ENCODE measurements at places on chromosomes 5 and 9.

DNA sequence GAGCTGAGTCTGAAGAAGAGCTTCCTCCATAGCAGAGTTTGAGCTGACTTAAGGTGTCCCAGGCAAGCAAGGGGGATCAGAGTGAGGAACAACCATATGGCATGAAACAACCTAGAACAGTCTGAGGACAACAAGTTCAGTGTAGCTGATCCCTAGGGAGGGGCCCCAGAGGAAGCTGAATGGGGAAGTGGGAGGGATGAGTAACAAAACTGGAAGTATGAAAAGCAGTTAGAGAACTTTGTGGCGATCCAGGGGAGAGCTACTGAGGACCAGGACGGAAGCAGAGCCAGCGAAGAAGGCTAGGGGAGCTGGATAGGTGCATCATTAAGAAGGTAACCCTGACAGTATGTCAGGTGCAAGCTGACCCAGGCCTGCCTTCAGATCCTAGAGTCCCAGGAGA is 580.8 kb downstream of the BNC2 start:
- DNase-seq: no peak

GRCh38 chr9:80498001-80498555 is 926.3 kb downstream of the TLE4 start:
- DNase-seq: no peak

GRCh38 chr5:1032551-1033027 is 24.0 kb downstream of the NKD2 start:
- no peak for DNase-seq

GRCh38 chr9:130255631-130256134 is 9.9 kb upstream of the HMCN2 start:
- DNase-seq: no peak

DNA sequence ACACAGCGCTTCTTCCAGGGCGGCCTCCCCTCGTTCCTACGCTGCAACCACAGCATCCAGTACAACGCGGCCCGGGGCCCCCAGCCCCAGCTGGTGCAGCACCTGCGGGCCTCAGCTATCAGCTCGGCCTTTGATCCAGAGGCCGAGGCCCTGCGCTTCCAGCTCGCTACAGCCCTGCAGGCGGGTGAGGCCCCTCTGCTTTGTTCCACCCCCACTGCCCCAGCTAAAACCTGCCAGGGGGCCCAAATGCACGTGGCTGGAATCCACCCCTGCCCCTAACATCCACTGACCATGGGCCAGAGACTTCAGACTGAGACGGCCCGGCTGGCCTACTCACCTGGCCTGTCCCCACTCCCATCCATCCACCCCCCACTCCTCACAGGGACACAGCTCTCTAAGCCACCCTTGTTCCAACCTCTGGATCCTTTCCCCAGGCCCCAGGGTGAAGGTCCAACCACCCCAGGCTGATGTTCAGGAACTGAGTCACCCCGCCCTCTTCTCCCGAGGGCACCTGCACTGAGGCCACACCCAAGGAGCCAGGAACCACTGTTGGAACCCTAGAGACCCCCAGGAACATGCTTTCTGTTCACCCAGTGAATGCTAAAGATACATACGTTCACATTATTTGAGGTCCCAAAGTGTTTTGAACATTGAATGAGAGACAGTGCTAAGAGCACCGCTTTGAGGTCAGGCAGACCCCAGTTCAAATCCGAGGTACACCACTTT is 18.9 kb upstream of the ASS1 start:
- DNase-seq: no peak

GRCh38 chr5:59099270-59099994 is 516.6 kb downstream of the RAB3C start:
- DNase-seq: peak; percentile 61

GRCh38 chr9:133521122-133522072 is 3.4 kb downstream of the MYMK start:
- no peak for DNase-seq

- no peak for DNase-seq
Measured at GRCh38 chr5:180668835-180669596, 19.6 kb upstream of the FLT4 start.

GRCh38 chr5:136004436-136004835 is 24.4 kb upstream of the TGFBI start:
- peak; percentile 91 for DNase-seq

DNA sequence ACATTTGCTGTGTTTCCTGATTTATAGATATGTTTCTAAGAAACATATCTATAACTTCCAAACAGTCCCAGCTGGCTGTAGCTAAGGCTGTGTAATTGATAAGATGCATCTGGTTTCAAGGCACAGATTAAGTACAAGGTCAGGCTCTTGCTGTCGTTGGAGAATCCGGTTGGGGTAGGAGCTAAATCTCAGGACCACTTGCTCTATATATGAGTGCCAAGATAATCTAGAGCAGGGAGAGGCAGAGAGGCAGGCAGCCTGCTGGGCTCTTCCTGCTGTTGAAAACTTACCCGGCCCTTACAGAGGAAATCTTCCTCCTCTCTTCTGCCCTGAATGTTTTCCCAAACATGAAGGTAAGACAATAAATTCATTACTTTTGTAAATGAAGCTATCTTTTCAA is at the start of gene C7:
Gene C7, plus strand, starts transcription at position 234 of the 400 bp plus-strand sequence. Its CDS starts 114 bp downstream, at position 348.
- no peak for DNase-seq

DNA sequence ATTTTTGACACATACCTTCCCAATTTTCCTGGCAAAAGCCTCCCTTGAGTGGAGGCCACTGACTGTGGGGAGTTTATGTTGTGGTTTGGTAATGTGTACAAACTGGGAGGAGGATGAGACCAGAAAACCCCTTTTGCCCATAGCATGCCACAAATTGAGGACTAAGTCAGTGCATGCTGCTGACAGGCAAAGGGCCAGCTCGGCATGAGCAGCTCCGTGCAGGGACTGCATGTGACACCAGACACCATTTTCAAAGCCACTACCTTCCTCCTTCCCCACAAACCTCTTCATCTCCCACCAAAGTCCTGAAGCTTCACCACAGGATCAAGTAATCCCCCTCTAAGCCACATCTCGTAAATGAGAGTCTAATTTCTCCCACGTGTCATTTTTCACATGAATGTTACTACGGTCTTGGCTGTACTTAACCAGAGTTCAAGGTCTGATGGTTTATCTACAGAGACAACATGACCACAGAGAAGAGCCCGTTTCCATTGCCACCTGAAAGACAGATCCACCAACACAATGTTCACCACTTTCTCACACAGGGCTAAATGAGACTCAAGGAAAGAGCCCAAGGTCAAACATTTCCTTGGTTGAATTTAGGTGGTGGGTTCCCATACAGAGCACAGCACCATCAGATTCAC is 106.5 kb downstream of the NFIB start:
- DNase-seq: no peak

- DNase-seq: peak; percentile 90
Measured at GRCh38 chr5:144072518-144072927, 97.9 kb downstream of the YIPF5 start.

- no peak for DNase-seq
Measured at GRCh38 chr9:130939405-130940026, 469 bp upstream of the FIBCD1 start.

GRCh38 chr9:9645006-9645405 is 967.8 kb downstream of the PTPRD start:
- DNase-seq: no peak

DNA sequence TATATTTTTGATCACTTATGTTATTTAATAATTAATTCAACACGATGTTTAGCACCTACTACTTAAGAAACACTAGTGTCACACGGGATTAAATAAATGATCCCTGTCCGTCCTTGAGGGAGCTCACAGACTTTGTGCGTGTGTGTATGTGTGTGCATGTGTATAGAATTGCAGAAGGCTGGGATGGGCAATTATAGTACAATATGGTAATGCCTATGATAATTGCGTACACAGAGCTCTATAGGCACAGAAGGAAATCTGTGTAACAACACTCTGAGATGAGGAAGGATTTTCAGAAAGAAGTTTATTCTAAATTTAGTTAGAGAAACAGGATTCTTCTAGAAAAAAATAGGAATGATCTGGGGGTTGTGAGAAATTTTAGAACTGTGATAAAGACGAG is 76.9 kb downstream of the CDH12 start:
- no peak for DNase-seq

DNA sequence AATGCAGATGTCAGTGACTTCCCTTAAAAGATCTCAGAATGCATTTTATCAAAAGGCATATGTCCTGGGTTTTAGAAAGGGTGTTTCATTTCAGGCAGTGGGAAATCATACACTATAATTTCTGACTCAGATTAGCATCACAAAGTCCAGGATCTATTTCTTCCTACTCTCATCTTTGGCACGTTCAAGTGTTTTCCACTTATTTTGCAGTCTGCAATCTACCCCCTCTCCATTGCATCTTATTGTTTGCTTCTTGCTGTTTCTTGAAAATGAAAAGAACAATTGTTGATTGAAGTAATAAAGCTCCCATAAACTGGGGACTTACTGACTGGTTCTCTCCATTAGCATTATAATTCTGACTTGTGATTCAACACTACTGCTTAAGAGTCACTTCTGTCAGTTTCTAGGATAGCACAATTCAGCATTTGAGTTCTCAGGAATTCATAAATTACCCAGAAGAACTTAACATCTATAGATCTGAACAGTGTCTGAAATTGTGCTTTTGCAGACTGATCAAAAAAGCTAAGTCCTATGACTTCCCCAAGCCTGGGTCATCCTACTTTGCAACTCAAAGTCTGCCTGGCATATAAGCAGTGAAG is 332.9 kb downstream of the RASEF start:
- no peak for DNase-seq

DNA sequence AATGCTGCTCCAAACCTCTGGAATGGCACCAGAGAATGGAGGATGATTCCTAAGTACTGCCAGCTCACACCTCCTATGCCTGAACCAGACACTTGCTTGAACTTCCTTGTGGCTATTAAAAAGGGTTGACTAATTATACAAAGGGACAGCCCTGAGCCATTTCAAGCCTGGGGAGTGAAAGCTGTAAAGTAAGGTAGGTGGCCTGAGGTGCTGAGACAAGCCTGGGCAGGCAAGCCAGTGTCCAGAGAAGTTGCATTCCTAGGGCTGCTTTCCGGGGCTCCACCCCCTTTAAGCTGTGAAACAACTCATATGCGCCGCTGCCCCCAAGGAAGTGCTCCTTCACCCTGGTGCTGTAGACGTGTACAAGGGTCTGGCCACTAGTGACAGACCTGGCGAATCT is 79.9 kb upstream of the SLC1A3 start:
- no peak for DNase-seq

GRCh38 chr5:81980598-81981260 is 8.9 kb downstream of the ATG10 start:
- no peak for DNase-seq

DNA sequence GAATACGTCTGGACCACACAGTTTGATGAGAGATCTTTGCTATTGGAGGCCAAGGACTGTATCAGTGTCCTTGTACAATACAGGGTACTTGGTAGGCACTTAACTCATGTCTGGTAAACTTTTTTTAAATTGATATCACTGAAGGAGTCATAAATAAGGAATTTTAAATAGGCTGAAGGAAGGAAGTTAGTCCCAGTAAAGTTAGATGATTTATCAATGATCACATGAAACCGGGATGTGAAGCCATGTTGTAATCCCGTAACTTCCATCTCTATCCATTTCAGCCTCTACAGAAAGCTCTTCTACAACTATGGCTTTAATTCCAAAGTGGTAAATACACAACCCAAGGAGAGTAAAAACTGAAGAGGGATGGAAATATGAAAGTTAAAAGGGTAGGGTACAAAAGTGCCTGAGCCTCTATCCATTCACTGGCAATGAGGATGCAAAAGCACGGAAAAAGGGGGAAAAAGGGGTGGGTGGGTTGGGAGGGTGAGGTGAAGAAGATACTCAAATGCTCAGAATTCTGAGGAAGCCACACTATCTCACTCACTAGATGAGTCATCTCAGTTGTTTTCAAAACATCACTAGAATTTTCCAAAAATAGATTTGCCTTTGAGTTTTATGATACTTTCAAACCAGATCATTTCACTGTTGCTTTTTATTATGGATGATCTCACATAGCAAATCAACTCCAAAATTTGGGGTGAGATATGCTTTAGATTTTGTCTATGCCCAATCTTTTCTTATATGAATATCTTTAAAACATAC is 1053.5 kb downstream of the NR2F1-AS1 start:
- DNase-seq: peak; percentile 52

DNA sequence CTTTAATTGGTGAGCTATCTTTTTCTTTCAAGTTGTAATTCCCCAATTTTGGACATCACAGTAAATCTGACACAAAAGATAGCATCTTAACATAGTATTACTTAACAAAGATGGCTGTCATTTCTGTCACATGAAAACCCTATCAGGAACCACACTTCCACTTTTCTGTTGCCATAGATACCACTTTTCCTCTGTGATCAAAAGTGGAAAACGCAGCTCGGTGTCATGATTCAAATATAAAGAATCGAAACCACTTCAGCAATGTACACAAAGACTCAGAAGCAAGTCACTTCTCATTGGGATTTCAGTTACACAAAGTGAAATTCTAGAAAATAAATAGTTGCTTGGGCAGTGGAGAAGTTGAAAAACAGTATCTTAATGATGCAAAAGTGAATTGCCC is 524.9 kb upstream of the ITGA1 start:
- no peak for DNase-seq

- DNase-seq: no peak
Measured at GRCh38 chr9:131668057-131668438, 71.8 kb downstream of the RAPGEF1 start.

DNA sequence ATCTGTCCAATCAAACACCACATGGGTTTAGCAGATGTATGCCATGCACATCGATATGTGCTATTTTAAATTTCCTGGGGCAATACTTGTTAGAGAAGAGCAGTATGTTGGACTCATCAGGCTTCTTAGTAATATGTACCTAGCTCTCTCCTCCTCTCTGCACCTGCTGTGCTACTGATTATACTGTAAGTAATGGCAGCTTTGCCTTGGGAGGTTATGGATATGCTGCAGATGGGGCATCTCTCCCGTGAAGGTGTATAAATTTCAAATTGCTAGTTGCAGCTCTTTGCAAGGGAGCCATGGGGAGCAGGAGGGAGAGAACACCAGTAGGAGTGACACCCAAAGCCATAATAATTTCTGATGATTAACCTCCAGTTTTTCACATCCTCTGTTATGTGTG is 101.5 kb downstream of the SPATA31D1 start:
- no peak for DNase-seq

DNA sequence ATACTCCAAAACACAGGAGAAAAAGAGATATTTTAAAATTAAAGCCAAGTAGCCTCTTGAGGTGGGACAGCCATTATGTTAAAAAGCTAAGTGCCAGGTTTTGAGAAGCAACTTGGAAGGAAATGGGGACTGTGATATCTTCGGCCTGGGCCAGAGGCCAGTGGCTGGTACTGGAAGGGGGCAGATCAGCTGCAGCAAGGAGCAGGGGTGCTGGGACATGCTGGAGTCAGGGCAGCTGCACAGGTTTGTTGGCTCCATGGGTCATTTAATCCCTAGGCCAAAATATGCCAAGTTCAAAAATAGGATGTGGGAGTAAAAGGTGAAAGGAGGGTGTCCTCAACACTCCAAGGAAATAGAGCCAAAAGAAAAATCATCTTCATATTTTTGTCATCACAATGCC is 30.0 kb downstream of the ADRB2 start:
- no peak for DNase-seq

- no peak for DNase-seq
Measured at GRCh38 chr9:131771646-131772045, 31.8 kb upstream of the RAPGEF1 start.

- DNase-seq: no peak
Measured at GRCh38 chr5:83492331-83492730, 20.8 kb downstream of the VCAN start.

All from AG10803 (cell line).